ENCODE measurements at places on chromosomes 12 and 14.

DNA sequence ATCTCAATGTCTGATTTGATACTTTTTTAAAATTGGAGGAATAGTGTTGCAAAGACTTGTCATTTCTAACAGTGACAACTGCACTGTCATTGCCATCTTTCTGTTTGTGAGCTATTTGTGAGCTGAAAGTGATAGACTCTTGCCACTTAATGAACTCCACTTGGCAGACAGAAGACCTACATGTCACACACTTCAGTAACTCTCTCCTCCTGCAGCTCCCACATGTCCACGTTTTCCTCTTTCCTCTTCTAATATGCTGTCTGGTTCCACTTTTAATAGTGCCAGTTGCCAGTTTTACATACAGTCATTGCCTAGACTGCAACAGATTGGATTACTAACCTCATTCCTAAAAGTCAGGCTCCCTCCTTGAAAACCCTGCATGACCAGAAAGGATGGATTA is 121.5 kb downstream of the CAPZA3 start:
- no peak for DNase-seq

- no peak for DNase-seq
Measured at GRCh38 chr14:90613453-90613852, 202.8 kb downstream of the TTC7B start.

DNA sequence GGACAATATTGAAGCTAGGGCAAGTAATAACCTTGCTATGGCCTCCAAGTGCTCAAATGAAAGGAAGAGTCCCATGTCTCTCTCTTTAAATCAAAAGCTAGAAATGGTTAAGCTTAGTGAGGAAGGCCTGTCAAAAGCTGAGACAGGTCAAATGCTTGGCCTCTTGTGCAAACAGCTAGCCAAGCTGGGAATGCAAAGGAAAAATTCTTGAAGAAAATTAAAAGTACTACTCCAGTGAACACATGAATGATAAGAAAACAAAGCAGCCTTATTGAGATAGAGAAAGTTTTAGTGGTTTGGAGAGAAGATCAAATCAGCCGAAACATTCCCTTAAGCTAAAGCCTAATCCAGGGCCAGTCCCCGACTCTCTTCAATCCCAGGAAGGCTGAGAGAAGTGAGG is 84.1 kb upstream of the PLEKHA5 start:
- DNase-seq, result no peak

DNA sequence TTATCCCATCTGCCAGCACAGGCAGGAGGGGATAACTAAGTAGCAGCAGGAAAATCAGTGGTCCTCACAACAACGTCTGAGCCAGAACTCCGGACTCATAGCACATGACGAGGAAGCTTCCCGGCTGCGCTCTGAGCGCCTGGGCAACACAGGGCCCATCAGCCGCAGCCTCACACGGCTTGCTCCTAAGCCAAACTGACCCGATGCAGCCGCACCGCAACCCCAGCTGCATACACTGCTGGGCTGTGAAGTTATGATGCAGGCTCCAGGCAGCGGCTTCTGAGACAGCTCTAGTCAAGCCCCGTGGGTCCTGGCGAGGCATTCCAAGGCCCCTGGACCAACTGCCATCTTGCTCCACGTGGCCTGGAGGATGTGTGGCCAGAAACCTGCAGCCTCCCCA is 28.1 kb downstream of the ZFYVE21 start:
- no peak for DNase-seq

- no peak for DNase-seq
Measured at GRCh38 chr14:88960496-88960895, 136.0 kb downstream of the TTC8 start.

DNA sequence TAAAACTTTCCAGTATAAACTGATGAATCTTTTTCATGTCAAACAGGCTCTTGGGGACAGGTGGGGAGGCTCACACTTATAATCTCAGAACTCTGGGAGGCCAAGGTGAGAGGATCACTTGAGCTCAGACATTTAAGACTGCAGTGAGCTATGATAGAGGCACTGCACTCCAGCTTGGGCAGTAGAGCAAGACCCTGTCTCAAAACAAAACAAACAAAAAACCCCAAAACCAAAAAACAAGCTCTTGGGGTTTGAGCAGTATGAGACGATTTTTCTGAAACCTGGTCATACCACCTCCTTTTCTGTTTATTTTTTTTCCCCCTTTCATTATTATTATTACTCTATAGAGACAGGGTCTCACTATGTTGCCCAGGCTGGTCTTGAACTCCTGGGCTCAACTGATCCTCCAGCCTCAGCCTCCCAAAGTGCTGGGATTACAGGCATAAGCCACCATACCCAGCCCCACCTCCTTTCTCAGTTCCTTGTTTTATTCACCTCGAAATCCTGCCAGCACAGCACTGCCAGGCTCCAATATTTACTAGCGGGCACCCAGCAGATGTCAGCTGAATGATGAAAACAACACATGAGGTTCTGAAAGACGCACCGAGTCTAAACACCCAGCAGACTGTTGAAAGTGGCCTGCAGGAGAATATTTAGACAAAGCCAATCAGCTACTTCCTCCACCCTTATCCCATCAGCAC is 19.5 kb upstream of the CDK17 start:
- no peak for DNase-seq

DNA sequence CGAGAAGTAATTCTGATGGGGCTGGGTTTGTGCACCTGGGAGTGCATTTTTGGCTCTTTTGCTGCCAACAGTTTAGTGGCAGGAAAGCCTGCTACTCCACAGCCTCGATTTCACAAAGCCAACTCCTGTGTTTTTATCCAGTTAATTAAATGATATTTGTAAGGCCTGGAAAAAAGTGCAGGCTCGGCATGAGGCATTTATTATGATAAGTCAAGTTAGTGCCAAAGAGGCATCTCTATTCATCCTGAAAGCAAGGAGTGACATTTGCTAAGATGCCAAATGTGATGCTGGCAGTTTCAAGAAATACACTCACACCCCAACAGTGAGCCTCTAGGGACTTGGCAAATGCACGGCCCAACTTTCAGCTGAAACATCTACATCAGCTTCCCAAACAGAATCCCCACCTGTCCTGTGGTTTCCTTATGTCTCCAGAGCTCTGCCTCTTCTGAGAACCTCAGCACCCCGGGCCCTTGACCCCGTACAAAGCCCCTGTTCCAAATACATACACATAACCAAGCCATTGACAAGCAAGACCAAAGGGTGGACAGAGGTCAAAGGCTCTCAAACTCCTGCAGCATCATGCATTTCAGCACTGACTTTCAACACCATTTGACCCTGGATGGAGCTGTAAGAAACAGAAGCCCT is 955.1 kb upstream of the TMEM132C start:
- no peak for DNase-seq

DNA sequence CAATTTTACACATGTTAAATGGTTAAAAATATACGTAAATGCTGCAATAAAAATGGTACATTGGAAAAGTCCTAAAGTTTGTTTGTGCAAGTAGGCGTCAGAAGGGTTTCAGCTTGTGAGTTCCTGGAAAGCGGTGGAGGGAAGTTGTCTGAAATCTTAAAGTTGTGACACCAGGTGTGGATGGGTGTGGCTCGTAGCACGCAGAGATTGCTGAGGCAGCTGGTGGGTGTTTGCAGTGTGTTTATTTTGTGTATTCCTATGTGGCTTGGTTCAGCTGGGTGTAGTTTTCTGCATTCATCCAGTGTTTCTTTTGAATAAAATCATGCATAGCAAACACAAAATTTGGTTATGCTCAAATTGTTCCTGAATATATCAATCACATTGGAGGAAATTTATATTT is 136.8 kb upstream of the TBX3 start:
- DNase-seq, result no peak

DNA sequence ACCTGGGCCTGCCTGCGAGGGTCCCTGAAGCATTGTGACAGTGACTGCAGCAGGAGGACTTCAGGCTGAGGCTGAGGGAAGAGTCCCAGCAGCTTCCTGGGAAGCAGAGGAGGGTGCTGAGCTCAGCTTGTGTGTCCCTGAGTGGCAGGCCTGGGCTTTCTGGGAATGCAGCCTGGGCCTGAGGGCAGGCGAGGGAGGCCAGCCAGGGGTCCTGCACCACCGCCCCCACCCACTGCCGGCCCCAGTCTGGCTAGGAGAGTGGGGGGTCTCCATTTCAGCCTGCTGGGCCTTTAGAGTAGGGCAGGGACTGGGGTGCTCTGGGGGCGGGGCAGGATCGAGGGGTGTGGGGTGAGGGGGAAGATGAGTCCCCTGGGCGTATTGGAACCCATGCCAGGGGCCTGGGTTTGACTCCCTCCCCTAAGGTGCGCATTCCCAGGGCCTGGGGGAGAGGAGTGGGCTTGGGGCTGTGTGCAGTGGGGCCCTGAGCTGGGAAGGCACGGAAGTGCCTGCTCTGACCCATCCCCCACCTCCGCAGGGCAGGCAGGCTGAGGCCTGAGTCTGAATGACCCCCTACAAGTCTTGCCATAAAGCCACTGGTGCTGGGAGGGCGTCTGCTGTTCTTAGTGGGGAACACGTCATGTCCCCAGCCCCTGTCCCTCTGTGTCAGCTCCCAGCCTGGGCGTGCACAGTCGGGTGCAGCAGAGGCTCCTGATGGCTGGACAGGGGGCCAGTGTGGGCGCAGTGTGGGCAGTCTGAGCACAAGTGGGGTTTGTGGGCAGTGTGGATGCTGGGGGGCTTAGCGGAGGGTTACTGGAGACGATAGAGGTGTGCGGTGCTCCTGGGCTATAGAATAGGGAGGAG is 46.4 kb downstream of the KRT80 start:
- DNase-seq, result no peak

DNA sequence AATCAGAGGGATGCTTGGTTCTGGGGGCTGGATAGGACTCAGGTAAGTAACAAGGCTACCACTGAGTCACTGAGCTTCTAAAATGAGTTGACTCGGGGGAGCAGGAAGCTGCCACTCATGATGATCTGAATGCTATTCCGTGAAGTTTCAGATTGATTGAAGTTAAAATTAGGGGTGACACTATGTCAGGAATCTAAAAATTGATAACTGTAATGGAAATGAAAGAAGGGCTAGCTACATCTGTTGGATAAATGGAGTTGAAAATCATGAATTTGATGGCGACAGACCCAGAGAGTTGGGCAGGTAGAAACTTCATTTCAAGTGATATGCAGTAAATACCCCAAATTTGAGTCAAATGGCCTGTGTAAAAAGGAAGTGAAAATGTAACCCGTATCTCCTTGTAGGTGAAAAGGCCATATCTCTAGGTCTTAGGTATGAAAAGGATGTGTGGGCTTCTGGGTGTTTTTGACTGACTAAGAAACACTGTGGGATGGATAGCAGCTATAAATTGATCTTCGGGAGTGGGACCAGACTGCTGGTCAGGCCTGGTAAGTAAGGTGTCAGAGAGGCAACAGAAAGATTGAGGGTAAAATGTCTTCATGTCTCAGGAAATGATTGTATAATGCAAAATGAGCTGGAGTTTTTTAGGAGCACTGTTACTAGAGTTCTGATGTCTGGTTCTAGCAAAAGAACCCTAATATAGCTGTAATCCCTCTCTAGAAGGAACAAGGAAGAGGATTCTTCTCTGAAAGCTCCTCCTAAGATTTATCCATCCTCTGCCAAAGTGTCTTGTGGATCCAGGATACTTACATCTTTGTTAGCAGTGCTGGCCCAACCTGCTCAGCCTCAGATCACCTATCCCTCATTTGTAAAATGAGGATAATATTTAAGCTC is 57.3 kb downstream of the DAD1 start:
- DNase-seq, result no peak

- DNase-seq, result peak; percentile 90
Measured at GRCh38 chr12:114668151-114668885, 15.7 kb downstream of the TBX3 start.

GRCh38 chr12:12095021-12095420 is 24.3 kb downstream of the BCL2L14 start:
- peak; percentile 77 for DNase-seq

DNA sequence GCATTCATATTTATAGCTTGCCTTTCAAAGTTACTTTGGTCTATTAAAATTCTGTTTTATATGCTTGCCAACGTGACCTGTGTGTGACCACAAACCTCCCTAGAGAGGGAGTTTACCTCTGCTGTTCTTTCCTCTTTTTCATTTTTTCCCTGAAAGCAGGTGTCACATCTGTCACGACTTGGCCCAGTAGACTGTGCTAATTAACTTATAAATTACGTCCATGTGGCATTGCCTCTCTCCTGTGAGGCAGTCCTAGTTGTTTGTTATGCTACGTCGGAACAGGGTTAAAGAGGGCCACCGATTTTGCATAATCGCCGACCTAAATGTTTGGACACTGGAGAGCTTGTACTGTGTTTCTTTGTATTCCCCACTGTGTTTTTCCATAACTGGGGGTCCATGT is 343.9 kb upstream of the FLRT2 start:
- DNase-seq, result no peak

GRCh38 chr12:98256830-98257229 is 258.6 kb upstream of the TMPO start:
- no peak for DNase-seq

DNA sequence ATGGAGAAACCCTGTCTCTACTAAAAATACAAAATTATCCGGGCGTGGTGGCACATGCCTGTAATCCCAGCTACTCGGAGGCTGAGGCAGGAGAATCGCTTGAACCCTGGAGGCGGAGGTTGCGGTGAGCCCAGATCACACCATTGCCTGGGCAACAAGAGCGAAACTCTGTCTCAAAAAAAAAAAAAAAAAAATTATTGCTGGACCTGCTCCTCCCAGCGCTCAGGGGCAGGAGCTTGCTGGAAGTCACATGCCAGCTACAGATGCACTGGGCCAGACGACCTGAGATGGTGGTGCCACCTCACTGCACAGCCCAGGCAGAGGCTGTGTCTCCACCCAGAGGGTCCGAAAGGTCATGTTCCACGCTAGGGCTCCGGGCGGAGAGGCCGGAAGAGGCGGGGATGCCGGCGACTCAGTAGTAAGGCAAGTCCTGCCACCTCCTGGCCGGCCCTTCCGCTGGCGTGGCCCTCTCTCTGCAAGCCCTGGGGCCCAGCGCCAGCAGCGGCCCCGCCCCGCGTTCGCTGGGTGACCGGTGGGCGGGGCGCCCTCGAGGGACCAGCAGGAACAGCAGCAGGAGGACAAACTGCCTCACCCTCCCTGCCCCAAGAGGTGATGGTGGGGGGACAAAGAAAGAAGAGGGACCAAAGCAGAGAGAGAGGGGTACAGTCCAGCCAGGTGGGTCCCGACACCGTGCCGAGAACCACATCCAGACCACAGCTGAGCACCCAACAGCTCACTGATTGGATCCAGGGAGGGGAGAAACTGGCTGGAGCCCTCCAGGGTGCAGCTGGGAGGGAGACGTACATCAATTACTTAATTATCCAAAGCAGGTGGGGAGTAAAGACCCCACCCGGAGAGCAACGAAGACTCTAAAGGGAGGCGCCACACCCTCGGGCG is 3.6 kb upstream of the RHOF start:
- peak; percentile 88 for DNase-seq

- DNase-seq, result no peak
Measured at GRCh38 chr14:34018125-34018524, 67.3 kb upstream of the EGLN3 start.

DNA sequence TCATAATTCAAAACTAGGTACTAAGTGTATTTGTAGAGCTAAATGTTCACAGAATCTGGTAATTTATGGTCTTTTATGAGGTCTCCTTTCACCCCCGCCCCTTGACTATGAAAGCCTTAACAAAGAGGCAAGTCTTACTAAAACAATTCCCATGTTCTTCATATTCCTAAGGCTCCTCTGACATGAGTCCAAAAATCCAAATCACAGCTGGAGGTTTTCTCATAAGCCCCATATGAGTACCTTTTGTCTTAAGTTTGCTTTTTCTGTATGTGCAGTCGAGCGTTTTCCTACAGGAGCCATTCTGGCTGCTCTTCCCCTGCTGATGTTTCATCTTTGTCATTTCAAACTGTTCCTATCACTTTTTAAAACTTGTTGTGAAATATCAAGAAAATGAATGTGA is 55.2 kb downstream of the SIX1 start:
- DNase-seq, result no peak

Measured in lung (tissue), 17 donors.